ENCODE measurements at places on chromosomes 7 and 10.
A peak's percentile ranks its signal among the peaks of the same experiment; 100 is the strongest.

- no peak for DNase-seq
Observed at GRCh38 chr7:82740246-82740848, 296.8 kb upstream of the CACNA2D1 start.

GRCh38 chr7:122198581-122198980 is 54.5 kb upstream of the AASS start:
- DNase-seq = no peak

- peak; percentile 49 for DNase-seq
Observed at GRCh38 chr10:118373786-118374185, 31.7 kb upstream of the FAM204A start.

- no peak for DNase-seq
Observed at GRCh38 chr10:92727550-92727949, 37.8 kb downstream of the HHEX start.

GRCh38 chr10:17047908-17048307 is 81.7 kb downstream of the CUBN start:
- DNase-seq = no peak

- no peak for DNase-seq
Observed at GRCh38 chr7:128799451-128799850, 7.7 kb downstream of the CCDC136 start.

DNA sequence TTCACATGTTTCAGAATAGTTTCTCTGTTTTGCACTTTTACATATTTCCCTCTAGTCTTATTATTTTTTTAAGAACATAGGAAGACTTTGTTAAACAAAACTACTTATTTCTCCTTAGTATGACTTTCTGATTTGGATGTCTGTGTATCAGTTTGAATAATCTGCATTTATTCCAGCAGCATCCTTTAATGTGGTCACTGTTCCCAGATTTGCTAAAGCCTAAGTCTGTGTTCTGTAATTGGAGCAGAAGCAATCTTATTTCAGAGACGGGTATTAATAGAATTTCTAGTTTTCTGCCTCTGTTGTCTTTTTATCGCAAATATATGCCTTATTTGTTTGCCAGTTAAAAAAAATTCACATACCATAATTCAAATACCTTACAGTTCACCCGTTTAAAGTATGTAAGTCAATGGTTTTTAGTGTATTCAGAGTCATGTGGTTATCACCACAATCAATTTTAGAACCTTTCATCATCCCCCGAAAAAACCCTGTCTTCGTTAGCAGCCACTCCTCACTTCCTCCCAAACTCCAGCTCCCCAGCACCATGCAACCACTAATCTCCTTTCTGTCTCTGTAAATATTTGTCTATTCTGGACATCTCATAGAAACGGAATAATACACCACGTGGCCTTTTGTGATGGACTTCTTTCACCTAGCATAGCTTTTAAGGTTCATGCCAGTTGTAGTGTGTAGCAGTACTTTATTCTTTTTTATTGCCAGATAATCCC is 58.7 kb downstream of the INPP5F start:
- DNase-seq = no peak

- peak; percentile 99 for DNase-seq
Observed at GRCh38 chr7:114819616-114820362, 102.1 kb upstream of the MDFIC start.

DNA sequence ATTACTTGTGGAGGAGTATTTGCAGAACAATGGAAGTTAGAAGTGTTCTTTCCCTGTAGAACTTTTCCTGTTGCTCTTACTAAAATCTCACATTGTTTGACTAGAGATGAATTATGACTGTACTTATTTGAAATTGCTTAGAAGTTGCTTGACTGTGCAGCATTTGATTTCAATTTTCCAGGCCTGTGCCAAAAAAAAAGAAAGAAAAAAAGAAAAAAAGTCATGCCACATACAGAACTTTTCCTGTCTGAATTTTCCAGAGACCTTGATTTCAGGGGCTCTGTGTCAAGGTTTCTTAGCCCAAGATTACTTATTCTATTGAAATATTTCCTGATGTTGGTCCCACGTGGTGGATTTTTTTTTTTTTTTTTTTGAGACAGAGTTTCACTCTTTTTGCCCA is 3.5 kb upstream of the FAM171A1 start:
- DNase-seq = no peak

DNA sequence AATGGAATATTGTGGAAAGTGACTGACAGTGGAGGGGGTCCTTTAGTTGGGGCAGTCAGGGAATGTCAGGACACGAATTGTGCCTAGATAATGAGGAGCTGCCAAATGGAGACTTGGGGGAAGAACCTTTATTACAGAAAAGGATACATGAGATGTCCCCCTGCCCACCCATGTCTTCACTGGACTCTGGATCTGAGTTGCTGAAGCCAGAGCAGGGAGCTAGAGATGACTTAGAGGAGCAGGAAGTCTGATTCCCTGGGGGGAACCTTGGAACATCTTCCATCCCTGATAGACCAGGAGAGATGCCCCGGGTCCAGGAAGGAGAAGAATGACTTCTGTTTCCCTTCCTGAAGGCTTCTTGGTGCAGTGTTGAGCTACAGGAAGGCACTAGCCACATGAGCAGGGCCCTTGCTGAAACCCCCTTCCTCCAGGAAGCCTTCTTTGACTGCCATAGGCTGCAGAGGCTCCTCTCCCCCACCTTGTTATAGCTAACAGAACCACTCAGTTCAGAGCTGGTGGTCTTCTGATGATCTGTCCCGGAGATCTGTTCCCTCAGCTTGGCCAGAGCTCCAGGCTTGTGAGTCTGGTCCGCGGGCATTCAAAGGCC is 747 bp upstream of the NEURL1 start:
- no peak for DNase-seq

GRCh38 chr10:11057018-11057417 is 39.3 kb downstream of the CELF2 start:
- no peak for DNase-seq

DNA sequence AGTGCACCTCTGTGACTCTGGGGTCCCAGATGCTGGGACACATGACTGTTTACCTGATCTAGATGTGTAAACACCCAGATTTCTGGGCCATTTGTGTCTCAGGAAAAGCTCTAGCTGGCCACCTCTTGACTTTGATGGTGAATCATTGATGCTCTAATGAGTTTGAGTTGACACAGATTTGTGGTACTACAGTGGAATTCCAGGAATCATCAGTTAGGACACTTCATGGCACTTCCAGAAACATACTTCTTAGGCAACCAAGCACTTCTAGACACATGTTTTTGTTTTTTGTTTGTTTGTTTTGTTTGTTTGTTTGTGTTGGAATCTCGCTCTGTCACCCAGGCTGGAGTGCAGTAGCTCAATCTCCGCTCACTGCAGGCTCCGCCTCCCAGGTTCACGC is 302.2 kb upstream of the ZMIZ1 start:
- no peak for DNase-seq

GRCh38 chr10:48767373-48768143 is 82.9 kb downstream of the WDFY4 start:
- DNase-seq = no peak

DNA sequence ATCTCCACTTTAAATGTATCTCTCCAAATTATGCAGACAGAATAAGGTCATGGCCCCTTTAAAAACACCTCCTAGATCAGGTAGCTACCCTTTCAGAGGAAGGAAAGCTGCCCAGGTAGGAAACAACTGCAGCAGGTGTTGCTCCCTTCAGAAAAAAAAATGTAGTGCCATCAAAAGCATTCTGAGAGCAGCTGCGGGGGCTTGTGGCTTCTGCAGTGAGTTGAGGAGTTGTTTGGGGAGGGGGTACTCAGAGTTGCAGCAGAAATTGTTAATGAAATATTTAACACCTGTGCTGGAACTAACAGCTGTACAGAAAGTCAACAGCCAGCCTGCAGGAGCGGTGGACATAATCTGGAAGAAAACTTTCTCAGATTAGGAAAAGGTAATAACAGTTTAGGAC is 24.0 kb downstream of the CDHR3 start:
- DNase-seq = no peak

GRCh38 chr10:93454736-93455135 is 27.4 kb downstream of the MYOF start:
- no peak for DNase-seq

DNA sequence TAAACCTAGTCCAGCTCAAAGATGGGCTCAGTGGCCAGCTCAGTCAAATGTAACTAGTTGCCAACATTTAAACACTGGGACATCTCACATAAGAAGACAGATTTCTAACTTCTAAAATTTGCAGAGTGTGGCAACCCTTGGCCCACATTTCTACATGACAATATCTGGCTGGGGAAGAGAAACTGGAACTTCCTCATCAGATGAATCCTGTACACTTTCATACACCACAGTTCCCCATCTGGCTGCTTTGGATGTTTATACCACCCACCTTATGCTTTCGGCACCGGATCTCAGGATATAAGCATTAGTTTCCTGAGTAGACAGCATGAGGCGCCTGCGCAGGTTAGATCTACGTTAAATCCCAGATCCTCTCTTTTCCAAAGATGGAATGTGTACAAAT is 199.3 kb downstream of the PRKG1 start:
- no peak for DNase-seq

GRCh38 chr10:61812052-61812721 is 89.3 kb upstream of the ARID5B start:
- no peak for DNase-seq

GRCh38 chr7:85471307-85471706 is 284.5 kb upstream of the SEMA3D start:
- DNase-seq = no peak

GRCh38 chr10:79047584-79047874 is 21.2 kb upstream of the ZMIZ1 start:
- DNase-seq = no peak

GRCh38 chr7:5892498-5892897 is 6.0 kb upstream of the CCZ1 start:
- no peak for DNase-seq

- no peak for DNase-seq
Observed at GRCh38 chr10:3902054-3902808, 117.2 kb upstream of the KLF6 start.

GRCh38 chr7:124033095-124033806 is 384 bp upstream of the TMEM229A start:
- DNase-seq = no peak

- DNase-seq = no peak
Observed at GRCh38 chr7:156892081-156892800, 742 bp downstream of the LMBR1 start.

- DNase-seq = no peak
Observed at GRCh38 chr7:2436341-2437104, 33.1 kb downstream of the CHST12 start.

DNA sequence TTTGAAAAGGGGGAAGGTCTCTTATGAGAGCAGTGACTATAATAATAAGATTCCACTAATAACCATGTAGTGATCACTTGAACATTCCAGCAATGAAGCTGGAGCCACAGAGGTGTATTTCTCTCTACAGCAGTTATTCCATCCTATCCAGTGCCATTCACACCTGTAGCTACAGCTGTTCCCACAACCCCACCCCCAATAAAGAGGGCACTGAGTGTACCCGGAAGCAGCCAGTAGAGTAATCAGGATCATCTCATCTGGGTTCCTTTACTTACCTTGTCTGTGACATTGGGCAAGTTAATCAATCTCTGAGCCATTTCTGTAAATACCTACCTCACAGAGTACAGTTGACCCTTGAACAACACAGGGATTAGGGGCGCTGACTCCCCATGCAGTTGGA is 188.7 kb downstream of the KIAA1217 start:
- DNase-seq = no peak

All from HFF-Myc (cell line).